Gastroesophageal sphincter (tissue), 4 donors: ENCODE measurements at places on chromosomes 3 and 15. TPM values are rescaled to one million over a fixed set of nuclear protein-coding genes. Genes with fewer than 3 reads are reported as not detected.
A peak's percentile ranks its signal among the peaks of the same experiment; 100 is the strongest.

DNA sequence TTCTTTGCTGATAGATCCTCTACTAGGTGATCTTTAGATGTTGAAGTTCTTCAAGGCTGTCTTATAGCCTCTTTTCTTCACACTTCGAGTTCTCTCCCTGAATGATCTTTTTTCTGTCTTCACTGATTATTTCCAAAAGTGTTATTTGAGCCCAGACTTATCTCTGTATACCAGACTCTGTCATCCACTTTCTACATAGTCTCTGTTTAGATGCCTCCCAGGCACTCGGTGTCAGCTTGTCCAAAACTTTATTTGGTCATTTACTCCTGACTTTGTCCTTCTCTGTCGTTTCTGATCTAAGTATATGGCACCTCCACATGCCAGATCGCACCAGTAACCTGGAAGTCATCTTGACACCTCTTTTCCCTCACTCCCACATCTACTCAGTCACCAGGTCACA is 27.6 kb downstream of the KLHL18 start:
- ATAC-seq, result no peak

DNA sequence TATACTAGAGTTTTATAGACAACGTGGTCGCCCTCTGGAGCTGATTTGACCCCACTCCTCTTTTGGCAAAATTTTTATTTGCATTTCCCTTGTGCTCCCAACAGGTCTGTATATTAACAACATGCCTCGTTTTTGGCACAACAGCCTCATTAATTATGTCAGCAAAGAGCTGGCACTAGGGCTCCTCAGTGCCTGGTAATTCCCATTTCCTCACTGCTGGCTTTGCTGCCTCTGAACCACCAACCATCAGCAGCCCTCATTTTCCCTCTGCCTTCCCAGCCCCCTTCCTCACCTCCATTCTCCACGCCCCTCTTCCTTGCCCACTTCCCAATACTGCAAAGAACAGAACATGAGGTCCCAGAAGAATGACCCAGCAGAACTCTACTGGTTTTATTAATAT is 204.8 kb downstream of the ABHD5 start:
- no peak for ATAC-seq

DNA sequence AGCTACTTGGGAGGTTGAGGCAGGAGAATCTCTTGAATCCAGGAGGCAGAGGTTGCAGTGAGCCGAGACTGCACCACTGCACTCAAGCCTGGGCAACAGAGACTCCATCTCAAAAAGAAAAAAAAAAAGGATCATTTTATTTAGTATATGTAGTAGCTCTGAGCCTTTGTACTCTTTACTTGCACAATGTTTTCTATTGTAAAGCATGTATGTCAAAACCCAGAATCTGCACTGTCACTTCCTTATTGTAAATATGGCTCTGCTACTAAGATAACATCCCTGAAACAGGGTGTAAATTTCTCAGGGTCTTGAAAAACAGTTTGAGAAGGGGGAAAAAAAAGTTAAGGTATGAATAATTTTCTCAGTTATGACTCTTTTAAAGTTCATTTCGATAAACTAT is 35.1 kb downstream of the SLMAP start:
- ATAC-seq, result no peak

GRCh38 chr3:74048699-74049098 is 424.0 kb upstream of the PDZRN3 start:
- ATAC-seq, result no peak

DNA sequence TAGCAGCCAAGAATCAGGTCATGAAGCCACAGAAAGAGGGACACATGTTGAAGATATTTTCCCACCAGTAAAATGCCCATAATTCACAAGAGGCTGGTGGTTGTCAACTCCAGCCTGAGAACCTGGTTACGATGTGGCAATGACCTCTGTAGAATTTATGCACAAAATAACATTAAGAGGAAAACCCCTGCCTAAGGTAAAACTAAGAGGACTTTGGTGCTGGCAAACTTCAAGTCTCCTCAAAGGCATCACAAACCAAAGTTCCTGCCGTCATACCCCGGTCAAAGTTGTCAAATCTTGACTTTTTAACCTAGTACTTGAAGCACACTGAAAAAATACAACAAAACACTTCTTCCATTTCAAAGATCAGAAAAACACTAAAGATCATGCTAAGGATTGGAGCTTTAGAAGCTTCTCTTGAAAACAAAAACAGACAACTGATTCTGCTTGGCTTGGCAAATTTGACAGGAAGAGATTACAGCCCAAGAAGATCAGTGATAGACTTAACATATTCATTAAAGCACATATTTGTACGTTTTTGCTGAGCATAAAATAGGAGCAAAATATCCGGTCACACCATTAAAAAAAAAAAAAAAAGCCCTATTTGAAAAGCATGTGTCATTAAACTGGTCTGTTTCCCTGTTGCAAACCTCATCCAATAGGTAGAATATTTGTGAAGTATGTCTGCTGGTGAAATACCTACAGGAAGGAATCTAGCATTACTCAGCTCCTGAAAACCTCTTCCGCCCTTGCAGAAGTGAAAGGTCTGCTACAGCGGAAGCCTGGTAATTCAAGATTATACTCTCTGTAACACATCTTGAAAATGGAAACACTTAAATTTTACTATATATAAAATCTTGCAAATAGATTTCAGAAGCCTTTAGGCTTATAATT is 22.8 kb downstream of the EIF4E3 start:
- ATAC-seq, result no peak

GRCh38 chr3:116001151-116001621 is 377.9 kb downstream of the GAP43 start:
- ATAC-seq, result no peak

GRCh38 chr15:78797951-78798350 is 13.3 kb downstream of the ADAMTS7 start:
- ATAC-seq, result no peak

DNA sequence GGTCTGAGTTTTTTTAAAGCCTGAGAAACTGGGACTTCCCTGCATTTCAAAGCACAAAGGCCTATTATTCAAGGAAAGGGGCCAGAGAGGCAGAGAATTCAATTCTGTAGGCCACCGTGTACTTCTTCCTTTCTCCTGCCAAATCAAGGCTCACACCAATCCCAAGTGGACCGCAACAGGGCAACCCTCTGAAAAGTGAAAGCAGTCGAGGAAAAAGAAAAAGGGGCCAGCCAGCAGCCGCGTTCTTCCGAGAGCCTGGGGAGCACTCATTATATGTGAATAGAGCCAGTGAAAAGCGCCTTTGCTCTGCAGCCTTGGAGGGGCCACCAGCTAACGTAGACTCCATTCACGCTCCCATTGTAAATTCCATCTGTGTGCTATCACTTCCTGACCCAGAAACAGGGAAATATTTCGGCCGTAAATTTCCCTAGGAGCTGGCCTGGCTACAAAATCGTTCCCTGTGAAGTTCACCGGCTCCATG is 45.9 kb upstream of the THUMPD3 start:
- peak; percentile 58 for ATAC-seq

DNA sequence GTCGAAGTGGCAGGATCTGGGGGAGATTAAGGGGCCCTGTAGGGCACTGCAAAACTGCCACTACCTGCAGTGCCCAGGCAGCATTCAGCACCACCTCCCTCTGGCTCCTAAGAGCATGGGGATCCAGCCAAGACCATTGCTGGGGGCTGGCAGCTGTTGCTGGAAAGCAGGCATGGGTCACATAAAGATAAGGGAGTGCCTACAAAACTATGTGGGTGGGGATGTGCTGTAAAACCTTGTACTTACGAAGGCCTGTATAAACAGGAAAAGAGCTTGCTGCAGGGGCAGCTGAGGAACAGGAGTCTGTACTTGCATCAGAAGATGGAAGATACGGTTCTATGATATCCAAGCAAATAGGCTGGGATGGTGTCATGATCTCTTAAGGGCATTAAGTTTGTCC is 27.1 kb downstream of the IL20RB start:
- ATAC-seq, result no peak

Gene PRSS50
- total RNA-seq, result not detected

Gene DGKG
- 134 TPM for total RNA-seq

Gene GRK7
- not detected for total RNA-seq

Gene CNTN6
- total RNA-seq, result 0.54 TPM

Gene SECISBP2L
- total RNA-seq, result 65.4 TPM

Gene LRRC49
- total RNA-seq, result 6.1 TPM
